ENCODE measurements at places on chromosomes 2 and 18.

GRCh38 chr2:67950919-67951318, 111.9 kb downstream of the C1D start:
- no peak for DNase-seq

- no peak for DNase-seq
Observed at GRCh38 chr2:235606004-235606715, 112.3 kb downstream of the AGAP1 start.

DNA sequence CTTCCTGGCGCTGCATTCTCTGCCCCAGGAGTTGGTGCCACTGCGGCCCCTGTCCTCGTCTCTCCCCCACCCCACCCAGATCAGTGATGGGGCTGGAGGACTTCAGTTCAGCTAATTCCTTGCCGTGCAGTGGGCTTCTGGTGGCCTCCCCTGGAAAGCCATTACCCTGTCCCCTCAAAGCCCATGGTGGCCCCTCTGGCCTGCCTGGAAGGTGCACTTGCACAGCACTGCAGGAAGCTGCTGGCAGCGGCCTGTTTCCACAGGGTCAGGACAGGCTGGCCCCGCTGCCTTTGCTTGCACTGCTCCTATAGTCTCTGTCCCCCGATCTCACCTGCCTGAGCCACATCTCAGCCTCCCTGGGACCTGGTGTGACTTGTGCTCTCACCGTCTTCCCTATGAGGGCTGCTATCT, 105.1 kb downstream of the USP40 start:
- DNase-seq = no peak

DNA sequence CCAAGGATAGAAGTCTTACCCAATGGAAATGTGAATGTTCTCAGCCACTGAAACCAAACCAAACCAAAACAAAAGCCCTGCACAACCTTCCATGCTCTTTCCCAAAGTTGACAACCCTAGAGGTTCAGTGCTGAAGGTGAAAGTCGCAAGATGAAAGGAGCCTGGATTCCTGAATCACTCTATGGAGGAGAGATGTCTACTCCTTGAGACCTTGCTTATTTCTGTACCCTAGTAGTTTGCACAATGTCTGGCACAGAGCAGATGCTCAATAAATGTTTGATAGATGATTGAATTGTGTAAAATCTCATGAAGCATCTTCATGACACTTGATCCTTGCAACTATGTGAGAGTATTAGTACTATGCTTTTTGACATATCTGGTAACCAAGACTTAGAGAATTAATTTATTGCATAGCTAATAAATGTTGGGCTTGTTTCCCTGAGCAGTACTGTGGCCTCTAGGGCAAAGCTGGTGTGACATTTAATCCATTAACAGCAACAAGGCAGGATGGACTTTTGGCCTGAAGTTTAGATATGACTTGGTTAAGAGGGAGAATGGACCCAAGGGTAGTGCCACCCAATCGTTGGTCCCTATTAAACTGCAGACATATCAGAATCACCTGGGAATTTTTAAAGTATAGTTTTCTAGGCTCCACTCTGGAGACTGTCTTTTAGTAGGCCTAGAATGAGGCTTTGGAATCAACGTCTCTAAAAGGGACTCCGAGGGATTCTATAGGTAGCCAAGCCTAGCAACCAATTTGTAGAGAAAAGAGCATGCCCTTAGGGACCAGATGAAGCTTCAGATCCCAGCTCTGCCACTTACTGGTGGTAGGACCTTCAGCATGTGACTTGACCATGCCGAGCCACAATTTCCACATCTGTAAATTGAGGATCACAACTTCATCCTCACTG, 145.9 kb downstream of the DDX1 start:
- no peak for DNase-seq

DNA sequence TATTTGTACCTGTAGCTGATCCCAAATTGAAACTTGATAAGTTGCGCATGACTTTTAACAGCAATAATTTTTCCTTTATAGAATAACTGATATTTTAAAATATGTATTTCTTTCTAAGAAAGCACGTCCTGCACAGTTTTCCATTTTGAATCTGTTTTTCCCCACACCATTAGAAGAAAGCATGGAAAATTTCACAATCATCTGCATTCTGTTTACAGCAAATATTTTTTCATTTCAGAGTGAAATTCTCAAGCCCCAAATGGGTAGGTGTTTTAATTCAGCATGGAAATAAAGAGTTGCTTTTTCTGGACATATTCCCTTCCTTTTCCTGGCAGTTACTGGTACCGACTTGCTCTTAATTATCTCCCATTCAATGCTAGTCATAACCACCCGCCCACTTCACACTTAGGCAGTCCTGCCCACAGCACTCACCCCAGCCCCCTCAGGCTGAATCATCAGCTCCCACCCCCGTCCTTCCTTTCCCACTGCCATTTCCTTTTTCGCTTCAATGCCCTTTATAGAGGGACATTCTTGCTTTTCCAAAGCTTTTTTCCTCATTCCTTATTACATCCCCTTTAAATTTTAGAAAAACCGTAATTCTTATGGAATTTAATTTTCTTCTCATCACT, 89.2 kb upstream of the GLS start:
- no peak for DNase-seq

GRCh38 chr18:58392324-58393000, 236.4 kb downstream of the ALPK2 start:
- no peak for DNase-seq

DNA sequence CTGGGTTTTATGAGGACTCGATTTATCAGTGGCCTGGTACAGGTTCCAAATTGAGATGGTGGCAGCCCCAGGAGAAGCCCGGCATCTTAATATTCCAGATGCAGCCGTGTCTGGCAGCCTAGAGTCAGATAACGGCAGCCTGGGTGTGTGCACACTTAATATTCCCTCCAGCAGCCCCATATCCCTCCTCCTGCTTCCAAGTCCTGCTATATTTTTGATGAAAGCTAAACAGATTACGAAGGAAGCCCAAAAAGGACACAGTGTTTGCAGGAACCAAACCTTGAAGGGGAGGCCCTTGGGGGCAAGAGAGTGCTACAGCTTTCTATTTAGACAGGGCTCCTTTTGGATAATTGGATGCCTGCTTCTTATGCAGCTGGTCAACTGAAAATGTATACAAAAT, 25.1 kb upstream of the ALK start:
- no peak for DNase-seq

- no peak for DNase-seq
Observed at GRCh38 chr2:110888411-110888810, 156.0 kb downstream of the ACOXL start.

GRCh38 chr18:38520786-38521185, 955.2 kb upstream of the CELF4 start:
- no peak for DNase-seq

DNA sequence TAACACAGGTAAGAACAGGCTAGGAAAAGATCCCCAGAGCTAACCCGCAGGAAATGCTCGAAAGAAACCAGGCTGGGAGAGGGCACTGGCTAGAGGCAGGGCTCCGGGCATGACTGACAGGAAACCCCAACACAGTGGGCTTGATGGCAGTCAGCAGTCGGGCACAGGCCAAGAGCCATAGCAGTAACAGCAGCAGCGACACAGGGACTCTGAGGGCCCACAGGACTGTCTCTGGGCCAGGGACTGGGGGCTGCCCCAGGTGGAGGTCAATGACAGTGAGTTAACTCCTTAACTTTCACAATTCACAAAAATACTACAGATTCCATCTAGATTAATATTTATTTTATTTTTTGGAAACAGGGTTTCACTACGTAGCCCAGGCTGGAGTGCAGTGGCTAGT, 37.3 kb upstream of the ASPRV1 start:
- DNase-seq = no peak

DNA sequence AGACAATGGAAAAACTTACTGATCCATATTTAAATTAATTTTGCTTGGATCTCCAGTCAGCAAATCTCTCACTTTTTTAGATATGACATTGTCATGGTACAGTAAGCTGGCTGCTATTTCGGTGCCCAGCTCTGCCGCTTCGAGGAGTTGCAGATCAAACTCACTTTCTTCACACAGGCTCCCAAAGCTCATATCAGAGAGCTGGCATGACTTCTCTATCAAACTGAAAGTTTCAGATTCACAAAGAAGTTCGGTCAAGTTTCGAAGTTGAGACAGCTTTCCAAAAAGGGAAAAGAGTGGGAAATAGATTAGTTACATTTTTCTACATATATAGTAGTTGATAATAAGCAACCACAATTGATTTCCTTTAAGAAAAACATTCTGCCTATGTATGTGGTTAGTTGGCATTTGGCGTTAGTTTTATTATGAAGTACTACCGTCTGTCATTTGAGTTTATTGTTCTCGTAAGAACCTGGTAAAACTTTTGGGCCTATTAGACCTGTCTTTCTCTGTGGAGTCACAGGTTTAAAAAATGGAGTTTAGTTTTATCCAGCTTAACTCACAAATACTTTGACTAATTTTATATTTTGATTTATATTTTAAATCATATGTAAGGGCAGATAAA, 118.8 kb downstream of the ABCA12 start:
- DNase-seq = no peak

GRCh38 chr2:10532638-10533101, 84.5 kb upstream of the ODC1 start:
- DNase-seq = no peak

GRCh38 chr18:79640064-79640672, 39.4 kb upstream of the CTDP1 start:
- no peak for DNase-seq
